ENCODE measurements at places on chromosomes 4 and X.
A peak's percentile ranks its signal among the peaks of the same experiment; 100 is the strongest.

- DNase-seq, result no peak
Measured at GRCh38 chrX:17592117-17592516, 145.2 kb upstream of the SCML1 start.

DNA sequence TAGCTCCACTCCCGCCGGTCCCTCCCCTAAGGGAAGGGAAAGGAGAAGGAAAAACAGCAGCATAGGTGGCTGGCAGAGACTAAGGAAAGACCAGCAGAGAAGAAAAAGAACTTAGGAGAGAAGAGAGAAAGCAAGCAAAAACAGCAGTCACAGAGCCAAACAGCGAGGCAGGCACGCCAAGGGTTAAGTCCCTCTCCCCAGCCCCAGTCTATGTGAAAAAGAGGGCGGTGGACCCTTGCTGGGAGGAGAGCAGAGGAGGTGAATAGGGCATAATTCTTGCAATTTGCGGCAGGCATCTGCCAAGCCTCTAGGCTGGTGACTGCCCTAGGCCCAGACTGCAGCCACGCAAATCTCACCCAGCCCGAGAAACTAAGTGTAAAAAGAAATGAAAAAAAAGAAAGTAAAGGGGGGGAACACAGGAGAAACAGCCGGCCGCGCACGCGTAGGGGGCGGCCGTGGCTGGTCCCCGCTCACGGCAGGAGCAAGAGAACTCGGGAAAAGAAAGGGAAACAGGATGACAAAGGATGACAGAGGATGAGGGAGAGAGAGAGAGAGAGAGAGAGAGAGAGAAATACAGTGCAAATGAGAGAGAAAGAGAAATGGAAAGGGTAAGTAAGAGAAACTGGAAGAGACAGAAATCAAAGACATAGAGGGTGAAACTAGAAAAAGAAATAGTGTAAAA, 48.6 kb downstream of the MAGEA9 start:
- DNase-seq, result no peak

GRCh38 chr4:123340381-123340701, 56.3 kb upstream of the SPRY1 start:
- DNase-seq, result no peak

GRCh38 chr4:145130788-145131399, 32.8 kb downstream of the ABCE1 start:
- no peak for DNase-seq

GRCh38 chr4:92522356-92522755, 218.6 kb downstream of the GRID2 start:
- no peak for DNase-seq

DNA sequence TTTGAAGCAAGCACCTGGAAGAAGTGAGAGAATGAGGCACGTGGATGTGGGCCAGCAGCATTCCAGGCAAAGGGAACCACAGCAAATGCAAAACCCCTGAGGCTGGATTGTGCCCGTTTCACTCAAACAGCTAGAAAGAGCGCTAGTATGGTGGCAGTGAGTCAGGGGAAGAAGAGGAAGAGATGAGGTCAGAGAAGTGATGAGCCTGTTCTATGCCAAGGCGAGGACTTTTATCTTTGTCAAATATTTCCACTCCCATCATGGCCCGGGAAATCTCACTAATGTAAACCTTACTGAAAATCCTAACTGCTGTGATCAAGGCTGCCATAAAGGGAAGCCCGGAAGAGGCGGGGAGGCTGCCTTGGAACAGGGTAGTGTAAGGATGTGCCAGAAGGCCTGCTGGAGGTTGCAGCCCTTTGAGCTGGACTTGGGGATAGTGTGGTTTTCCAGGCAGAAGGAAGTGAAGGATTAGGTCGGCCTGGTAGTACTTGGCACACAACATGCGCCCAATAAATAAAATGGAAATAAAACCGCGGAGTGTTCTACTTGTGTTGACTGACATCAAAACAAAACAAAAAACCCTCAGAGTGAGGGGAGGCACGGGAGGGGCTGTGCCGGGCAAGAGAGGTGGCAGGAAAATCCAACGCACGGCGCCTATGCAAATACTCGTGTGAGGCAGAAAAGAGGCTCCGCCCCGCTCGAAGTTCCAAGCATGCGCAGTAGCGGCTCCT, 1.2 kb upstream of the CDK16 start:
- DNase-seq, result no peak

GRCh38 chr4:90081432-90082144, 45.6 kb upstream of the CCSER1 start:
- no peak for DNase-seq

DNA sequence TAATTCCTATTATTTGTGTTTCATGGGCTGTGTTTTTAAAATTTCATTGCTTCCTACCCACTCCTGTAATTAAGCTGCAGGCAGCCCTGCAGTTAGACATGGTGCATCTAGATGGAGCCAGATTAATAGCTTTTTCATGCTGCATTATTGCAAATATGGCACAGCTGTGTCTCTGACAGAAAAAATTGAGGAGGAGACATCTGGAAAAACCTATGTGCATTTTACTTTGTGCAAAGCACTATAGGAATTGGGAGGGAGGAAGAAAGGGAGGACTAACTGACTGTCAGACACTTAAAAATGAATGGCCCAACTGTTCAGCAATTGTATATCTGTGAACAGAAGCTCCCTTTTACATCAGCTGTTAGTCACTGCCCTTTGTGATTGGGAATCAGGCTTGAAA, 8.1 kb upstream of the RPGR start:
- DNase-seq, result no peak

DNA sequence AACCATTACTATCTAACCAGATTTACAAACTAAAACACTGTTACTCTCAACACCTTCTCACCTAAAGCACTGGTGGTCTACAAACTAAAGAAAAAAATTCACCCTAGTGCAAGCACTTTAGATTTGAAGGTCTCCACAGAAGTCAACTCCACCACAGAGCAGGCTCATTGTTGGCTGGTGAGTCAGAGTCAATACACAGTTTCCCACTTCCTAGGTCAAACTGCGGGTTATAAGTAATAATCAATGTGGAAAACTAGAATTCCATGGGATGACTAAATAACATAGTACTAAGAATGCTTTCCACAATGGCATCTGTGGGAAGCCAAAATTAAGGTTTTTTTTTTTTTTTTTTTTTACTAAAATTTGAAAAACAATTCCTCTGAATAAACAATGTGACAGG, 191.8 kb downstream of the PDGFC start:
- DNase-seq, result no peak

- no peak for DNase-seq
Measured at GRCh38 chr4:174037049-174037448, 246.4 kb downstream of the FBXO8 start.

DNA sequence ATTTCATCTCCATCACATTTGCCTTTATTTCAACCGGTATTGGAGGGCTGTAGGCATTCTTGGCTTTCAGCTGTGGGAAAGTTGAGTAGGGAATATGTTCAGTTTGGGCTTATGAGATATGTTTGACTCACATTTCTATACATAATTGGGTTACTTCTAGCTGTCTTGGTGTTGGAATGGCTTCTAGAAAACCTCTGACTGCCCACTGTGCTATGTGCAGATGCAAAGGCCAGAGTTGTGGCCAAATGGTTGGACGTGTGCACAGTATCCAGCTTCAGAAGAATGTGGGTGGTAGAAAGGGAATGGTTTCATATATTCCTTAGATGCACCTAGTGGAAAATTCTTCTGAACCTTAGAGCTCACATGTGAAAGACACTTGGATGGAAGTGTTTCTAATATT, 92.6 kb upstream of the H2AZ1 start:
- no peak for DNase-seq

DNA sequence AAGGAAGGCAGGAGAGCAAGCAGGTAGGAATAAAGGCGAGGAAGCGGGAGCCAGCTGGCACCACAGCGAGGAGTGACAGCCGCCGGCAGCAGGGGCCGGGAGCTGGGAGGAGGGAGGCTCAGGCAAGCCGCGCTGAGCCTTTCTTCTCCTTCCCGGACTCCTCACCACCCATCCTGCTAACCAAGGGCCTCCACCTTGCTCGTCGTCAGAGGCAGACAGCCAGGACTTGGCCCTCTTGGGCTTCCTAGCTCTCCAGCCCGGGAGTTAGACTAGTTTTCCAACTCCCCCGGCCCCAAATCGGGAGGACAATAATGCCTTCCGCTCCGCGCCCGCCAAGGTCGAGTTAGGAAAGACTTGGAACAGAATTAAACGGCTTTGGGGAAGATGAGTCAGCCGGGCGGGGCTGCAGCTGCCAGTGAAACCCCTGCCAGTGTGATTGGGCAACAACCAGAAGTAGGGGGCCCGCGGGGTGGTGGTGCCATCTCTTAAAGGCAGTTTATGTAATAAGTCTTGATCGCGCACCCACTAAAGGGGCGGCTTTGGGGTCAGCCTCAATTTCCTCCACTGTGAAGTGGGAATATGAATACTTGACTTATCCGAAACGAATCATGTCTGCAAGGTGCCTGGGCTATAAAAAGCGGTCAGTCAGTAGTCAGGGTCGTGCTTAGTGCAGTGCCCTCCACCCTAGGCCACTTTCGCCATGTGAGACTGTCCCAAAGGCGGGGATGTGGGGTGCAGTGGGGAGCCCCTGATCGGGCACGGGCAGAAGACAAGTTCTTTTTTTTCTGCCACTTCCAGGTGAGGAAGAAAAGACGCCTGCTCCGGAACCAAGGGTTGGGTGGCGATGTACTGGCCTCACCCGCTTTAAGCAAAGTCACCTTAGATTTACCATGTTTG, 6.7 kb upstream of the HSD17B10 start:
- DNase-seq, result no peak

- no peak for DNase-seq
Measured at GRCh38 chrX:85503258-85504158, 124.0 kb upstream of the POF1B start.

DNA sequence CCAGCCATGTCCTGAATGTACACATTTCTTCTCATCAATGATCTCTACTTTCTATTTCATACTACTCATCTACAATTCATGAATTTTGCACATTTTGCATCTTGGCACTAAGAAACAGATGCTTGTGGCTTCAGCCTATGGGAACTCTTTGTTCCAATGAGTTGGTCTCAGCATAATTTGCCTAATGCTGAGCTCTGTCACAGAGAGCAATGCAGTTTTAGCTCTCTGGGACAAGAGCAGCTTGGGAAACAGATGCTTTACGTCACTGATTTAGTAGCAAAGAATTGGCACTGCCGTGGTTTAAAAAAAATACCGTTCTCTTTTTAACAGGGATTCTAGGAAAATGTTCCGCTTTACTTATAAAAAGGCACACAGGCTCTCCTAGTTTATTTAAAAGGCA, 162.4 kb downstream of the WDFY3 start:
- no peak for DNase-seq

DNA sequence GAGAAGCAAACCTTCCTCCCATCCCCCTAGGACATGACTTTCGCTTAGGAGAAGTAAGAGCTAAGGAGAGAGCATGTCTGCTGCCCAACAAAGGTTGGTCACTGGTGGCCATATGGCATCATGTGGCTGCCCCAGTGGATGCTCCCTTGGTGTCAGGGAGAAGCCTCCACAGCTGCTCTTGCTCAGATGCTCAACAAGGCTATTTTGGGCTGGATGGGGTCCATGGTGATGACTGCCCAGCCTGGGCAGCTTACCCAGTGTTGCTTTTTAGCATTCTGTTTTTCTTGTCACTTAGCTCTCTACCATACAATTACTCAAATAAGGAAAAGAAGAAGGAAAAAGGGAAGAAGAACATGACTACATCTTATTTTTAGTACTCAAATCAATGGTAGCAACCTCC, 48.9 kb upstream of the PPARGC1A start:
- no peak for DNase-seq

DNA sequence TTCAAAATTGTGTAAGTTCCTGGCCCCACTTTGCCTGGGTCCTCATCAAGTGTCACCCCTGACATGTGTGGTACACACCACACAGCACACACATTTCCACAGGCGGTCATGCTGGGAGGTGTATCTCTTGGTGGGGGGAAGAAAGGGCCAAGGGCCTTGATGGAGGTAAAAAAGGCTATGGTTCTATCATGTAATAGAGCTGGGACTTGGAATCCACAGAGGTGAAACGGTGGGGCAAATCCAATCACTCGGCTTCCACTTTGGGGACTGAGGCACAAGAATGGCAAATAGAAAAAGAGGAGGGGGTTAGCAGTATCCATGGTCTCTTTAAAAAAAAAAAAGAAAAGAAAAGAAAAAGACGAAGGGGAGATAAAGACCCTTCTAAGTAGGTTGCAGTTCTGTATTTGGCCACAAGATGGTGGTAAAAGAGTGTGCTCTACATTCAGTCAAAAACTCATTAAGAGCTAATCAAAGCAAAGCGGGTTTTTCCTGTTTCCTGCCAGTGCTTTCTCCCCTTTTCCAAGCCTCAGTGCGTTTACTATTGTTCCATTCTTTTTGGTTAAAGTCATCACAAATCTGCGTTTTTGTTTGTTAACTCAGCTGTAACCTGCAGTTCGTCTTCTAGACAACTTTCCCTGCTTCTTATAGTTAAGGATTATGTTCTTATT, 37.0 kb upstream of the ATP6AP2 start:
- DNase-seq, result peak; percentile 12

DNA sequence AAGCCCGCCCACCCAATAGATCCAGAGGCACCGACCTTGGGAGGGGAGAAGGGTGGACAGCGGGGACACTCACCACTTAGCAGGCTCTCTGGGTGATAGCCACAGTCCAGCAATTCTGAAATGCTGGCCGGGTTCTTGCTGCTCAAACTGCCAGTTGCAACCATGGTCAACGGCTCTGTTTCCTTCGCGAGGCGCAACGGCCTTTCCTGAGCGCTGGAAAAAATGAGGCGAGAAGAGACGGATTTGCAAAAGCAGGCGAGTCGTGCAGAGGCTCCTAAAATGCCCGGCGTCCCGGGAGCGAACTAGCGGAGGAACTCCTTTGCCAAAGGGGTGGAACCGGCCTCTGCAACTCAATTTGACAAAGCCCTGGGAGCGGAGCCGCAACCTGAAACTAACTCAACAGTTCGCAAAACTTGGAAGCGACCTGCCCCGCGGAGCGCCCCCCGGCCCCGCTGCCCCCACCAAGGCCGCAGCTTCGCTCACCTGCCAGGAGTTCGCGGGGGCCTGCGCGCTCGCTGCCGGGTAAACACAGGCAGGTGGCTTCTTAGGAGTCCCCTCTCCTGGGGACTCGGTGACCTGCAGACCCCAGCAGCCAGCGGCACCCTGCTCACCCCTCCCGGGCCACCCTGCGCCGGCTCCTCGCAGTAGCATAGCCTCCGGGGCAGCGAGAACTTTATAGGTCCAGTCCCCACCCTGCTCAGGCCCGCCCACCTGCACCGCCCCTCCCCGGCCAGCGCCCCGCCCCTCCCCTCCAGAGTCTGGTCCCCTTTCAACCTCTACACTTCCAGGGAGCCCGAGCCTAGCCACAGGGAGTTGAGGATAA, at the start of gene DDIT4L:
TSS of gene DDIT4L (minus strand) at position 649 of the 823 bp plus-strand sequence. CDS start at position 164, 485 bp downstream.
- no peak for DNase-seq

DNA sequence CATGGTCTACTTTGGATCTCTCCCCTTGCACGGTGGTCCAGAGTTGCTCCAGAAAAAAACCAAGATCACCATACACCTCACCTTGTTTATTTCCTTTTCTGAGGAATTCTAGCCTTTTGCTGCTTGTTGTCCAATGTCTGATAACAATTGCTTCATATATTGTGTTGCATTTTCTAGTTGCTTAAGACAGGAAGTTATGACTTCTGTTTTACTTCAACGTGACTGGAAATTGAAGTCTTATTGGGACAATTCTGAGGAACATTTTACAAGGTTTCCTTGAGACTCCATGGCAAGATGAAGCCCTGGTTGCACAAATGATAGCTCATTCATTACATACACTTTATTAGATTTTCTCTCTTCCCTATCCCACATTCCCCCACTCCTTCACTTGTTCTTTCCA, 5.2 kb downstream of the CXCL1 start:
- DNase-seq, result no peak
